ENCODE measurements at places on chromosomes 12 and 14. TPM values are rescaled to one million over a fixed set of nuclear protein-coding genes. Genes with fewer than 3 reads are reported as not detected.

The BATF gene
- total RNA-seq, result 0.93 TPM

The DDN gene
- total RNA-seq, result 1.4 TPM

The ORAI1 gene
- total RNA-seq, result 11.4 TPM

The DIO2 gene
- total RNA-seq, result 6.4 TPM

DNA sequence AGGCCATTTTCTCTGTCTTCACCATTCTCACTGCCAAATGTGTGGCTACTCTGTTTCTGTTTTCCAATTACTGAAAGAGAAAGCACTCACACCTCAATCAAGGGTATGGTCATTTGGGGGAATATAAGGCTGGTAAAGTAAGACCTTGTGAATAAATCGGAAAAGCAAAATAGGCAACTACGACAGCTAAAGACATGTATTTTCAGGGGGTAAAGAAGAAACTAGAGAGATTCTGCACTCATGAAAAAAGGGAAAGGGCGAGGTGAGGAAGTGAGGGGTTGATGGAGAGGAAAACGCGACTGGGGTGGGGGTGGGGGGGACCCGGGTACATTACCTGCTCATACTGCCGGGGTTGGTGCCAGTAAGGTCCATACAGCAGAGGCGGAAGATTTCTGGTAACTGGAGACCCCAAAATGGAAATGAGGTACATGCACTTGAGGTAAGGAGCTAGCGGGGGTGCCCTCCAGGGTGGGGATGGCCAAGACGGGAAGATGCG, 19.3 kb downstream of the CHD8 start:
- DNase-seq, result no peak

- DNase-seq, result no peak
These were observed 9.5 kb upstream of the CRADD start for GRCh38 chr12:93667672-93668071.

DNA sequence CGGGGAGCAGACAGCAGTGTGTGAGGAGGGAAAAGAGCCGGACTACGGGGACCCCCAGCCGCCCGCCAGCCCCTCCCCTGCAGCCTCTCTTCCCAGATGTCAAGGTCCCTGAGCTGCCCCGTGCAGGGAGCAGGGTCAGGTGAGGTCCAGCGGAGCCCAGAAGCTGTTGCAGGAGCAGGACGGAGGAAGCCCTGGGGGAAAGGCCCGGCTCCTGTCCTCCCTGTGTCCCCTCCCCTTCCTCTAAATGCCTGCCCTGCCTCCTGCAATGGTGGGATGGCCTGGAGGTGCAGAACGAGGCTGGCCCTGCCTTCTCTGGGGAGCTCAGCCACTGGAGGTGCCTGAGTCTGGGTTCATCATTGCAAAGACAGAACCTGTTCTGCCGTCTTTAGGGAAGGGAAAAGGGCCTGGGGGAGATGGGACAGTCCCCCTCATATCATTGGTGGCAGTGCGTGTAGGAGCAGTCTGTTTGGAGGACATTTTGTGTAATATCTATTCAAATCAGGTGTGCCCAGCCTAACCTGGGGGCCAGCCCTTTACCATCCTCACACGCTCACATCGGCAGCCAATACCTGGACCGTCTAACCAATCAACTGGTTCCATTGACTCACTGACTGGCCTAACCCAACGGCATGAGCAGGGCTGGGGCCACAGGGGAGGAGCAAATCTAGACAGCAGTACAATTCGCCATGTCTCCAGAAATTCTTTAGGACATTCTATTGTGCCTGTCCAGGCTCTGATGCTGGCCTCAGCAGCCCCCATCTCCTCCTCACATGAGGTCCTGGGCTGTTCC, 364.1 kb upstream of the SFSWAP start:
- no peak for DNase-seq

DNA sequence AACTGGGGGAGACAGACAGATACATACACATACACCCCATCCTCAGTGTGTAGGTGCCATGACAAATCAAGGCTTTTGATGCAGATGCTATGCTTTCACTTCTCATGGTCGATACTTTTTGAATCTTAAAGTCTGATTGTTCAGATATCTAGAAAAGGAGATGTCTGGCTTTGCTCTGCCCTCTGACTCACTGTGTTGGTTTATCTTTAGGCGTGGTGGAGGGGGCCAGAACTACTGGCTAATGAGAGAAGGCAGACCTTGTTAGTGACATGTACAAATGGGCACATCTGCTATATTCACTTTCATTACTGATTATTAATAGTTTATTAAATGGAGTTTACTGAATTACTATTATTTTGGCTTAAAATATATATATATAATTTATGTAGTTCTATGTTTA, 444.3 kb upstream of the RGS6 start:
- DNase-seq, result no peak

GRCh38 chr12:117986705-117987469, 18.1 kb upstream of the KSR2 start:
- DNase-seq, result no peak

DNA sequence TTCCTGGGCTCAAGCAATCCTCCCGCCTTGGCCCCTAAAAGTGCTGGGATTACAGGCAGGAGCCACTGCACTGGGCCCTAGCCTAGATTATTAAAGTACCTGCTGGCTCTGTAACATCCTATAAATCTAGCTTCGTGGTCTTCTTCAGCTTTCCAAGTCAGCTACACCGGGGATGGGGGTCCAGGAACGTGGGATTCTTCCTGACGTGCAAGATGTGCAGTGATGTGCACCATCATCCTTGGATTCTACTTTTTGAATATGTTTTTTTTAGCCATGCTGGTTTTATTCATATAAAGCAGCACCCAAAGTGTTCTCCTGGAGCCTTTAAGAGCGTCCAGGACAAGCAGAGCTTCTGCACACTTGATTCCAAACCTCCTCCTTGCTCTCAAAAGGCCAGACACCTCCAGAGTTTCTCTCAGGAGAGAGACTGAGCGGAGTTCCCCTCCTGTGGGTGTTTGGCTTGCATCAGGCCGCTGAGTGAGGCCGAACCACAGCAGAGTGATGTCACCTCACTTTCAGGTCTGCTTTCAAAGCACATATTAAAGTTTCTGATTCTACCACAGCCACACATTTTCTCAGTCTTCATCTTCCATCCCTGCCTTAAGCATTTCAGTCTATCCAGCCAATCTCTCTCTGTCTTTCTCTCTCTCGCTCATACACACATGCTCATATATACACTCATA, 33.4 kb downstream of the VCPKMT start:
- no peak for DNase-seq

GRCh38 chr14:97046967-97047366, 249.8 kb downstream of the VRK1 start:
- DNase-seq, result no peak

- no peak for DNase-seq
These were observed 9.1 kb downstream of the CRACR2A start for GRCh38 chr12:3743803-3744202.

- no peak for DNase-seq
These were observed 271.2 kb downstream of the SLC16A7 start for GRCh38 chr12:59867055-59867454.

- DNase-seq, result no peak
These were observed 577.7 kb downstream of the SLC16A7 start for GRCh38 chr12:60173224-60174170.

DNA sequence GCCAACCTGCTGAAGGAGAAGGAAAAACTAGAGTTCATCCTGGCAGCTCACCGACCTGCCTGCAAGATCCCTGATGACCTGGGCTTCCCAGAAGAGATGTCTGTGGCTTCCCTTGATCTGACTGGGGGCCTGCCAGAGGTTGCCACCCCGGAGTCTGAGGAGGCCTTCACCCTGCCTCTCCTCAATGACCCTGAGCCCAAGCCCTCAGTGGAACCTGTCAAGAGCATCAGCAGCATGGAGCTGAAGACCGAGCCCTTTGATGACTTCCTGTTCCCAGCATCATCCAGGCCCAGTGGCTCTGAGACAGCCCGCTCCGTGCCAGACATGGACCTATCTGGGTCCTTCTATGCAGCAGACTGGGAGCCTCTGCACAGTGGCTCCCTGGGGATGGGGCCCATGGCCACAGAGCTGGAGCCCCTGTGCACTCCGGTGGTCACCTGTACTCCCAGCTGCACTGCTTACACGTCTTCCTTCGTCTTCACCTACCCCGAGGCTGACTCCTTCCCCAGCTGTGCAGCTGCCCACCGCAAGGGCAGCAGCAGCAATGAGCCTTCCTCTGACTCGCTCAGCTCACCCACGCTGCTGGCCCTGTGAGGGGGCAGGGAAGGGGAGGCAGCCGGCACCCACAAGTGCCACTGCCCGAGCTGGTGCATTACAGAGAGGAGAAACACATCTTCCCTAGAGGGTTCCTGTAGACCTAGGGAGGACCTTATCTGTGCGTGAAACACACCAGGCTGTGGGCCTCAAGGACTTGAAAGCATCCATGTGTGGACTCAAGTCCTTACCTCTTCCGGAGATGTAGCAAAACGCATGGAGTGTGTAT, 2.4 kb downstream of the FOS start:
- DNase-seq, result no peak

DNA sequence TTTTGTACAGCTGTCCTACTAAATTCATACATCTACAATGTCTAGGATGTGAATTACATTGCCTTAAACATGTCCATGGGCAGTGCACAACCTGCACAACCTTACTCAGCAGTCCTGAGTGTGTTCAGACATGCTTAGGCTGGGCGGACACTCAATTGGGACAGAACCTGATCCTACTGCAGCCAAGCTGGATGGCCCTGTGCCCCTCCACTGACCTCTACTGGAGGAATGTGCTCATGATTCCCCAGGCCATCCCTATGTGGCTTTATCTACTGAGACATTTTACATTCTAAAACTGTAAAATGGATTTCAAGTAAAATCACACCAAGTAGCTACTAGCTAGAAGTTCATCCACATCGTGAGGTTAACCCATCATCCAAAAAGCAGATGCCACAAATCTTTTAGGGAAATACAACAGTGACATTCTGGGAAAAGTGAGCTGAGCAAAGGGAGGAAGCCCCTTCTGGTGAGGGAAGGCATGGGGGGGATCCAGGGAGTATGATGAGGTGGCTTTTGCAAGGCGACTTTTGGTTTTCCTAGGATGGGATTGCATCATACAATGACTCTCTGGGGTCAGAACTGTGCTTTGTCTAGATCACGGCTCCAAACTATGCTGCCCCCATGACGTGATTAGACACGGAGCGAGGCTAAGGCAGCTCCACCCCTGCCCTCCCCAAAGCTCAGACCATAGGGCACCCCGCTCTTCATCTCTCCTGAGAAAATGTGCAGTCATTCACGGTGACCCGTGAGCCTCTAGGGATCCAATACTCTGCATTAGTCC, 911.7 kb upstream of the TMEM132C start:
- DNase-seq, result no peak

- no peak for DNase-seq
These were observed 127.7 kb upstream of the PZP start for GRCh38 chr12:9335867-9336266.

GRCh38 chr14:53947452-53948204, 9.0 kb downstream of the BMP4 start:
- DNase-seq, result no peak

- no peak for DNase-seq
These were observed 25.3 kb downstream of the HRK start for GRCh38 chr12:116855744-116856470.

DNA sequence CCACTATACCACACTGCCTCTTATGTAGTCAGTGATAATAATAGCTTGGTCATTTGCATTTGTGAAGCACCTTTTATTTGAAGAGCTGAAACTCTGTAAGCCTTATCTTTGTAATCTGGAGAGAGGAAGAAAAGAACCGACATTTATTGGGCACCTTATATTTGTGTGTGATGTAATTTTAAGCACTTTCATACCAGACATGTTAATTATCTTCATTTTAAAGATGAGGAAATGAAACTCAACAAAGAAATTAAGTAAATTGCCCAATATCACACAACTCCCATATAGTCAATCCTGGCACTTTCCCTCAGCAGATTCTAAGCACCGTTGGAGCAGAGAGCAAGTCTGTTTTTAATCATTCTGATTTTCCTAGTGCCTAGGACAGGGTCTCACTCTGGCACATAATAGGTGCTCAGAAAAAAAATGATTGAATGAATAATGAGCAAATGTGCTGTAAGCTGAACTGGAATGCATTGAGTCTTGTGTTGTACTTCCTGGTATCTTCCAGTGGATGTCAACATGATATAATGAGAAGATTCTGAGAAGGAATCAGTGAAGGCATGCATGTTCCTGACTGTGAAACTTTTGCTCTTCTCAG, 418.9 kb downstream of the ZFP36L1 start:
- no peak for DNase-seq

DNA sequence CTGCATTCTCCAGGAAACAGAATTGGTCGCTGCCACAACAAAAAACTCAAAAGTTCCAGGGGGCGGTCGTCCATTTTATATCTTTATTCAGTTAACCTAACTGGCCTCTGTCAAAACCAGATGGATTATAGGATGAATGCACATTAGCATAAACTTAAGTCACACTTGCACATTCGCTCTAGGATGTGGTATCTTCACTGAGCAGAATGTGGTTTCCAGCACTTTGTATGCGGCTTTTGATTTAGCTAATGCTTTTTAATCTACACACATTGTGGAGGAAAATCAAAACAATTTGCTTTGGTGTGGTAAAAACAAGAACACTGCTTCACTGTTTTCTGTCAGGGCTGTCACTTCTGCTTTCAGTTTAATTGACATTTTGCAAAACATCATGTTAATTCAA, 4.5 kb downstream of the TAS2R50 start:
- no peak for DNase-seq

DNA sequence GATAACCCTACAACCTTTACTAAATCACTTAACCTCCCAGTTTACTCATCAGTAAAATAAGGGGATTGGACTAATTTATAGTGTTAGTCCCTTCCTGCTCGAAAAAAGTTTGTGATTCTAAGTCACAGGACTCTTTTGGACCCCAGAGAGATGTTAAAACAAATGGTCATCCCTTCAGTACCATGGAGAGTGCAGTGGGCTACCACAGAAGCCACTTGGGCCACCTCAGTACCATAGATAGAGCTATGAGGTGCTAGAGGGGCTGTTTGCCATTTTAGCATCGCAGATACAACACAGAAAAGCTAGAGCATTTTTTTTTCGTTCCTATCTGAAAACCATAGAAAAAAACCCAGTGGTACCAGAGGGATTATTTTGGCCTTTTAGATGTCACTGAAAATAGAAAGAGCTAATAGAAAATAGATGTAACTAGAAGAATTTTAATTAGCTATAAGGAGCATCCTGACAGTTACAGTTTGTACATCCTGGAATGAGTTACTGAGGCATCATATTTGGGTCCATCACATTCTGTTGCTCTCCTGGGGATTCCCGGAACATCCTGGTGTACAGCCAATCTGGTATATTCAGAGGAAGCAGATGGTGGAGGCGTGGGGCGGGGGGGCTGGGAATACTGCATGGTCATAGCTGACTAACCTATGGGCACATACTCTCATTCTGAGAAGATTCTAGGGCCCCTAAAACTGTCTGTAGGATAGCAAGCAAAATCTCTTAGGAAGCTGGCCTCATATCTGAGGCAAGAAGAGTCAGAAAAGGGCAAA, 2.8 kb downstream of the ZNF219 start:
- no peak for DNase-seq

DNA sequence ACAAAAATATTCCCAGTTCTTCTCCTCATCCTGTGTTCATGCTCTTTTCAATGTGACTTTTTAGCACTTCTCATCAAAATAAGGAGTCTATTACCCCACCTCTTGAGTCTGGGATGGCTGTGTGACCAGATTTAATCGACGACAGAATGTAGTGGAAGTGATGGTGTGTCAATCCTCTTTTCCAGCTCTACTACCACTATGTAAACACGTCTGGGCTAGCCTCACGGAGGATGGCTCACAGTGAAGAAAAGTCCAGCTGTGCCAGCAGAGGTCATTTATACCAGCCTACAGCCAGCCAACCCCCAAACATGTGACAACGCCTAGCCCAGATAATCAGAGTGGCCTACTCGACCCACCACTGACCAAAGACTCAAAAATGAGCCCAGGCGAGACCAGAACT, 37.3 kb upstream of the FGF6 start:
- DNase-seq, result no peak
